Pulmonary artery endothelial cell (primary cell): ENCODE measurements at places on chromosomes 16 and 17. TPM values are rescaled to one million over a fixed set of nuclear protein-coding genes. Genes with fewer than 3 reads are reported as not detected.

- no peak for DNase-seq
These were observed 10.1 kb downstream of the LITAF start for GRCh38 chr16:11576427-11577289.

KRT28 gene
- not detected in 2 replicates for total RNA-seq

MYBBP1A gene
- total RNA-seq = 64.8 and 76.2 TPM in 2 replicates

- no peak for DNase-seq
These were observed 13.8 kb downstream of the CYBC1 start for GRCh38 chr17:82436601-82437324.

- no peak for DNase-seq
These were observed 1.8 kb upstream of the ZNRF1 start for GRCh38 chr16:74997042-74997491.

DNA sequence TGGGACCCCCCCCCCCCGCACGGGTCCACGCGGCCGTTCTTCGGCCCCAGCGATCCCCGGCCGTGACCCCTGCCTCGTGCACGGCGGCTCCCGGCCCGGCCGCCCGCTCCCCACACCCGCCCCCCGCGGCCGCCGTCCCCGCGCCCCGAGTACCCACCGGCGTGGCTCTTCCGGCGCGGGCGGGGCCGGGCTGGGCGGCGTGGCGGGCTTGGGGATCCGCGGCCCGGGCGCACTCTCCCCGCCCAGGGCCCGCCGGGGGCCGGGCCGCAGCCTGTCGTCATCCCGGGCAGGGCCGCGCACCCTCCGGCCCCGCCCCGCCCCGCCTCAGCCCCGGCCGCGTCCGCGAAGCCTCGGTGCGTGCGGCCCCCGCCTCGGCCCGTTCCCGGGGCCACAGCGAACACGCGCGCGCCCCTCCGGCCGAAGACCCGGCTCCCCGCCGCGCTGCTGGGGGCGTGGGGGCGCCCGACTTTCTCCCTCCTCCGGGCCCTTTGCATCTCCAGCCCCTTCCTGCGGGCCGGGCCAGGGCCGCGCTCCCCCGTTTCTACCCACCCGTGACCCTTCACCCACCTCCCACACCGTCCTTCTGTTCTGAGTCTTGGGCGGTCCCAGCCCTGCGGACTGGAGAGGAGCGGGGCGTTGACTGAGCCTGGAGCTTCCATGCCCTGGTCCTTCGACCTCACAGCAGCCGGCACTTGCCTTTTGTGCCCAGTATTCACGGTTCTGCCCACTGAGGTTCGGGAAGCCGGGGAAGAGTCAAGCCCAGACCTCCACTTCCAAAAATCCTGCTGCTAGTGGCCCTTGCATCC, 840 bp downstream of the MYO1C start:
- DNase-seq = no peak

SLC38A8 gene
- total RNA-seq = not detected in 2 replicates

SLC12A3 gene
- total RNA-seq = not detected in 2 replicates

CYB5D1 gene
- 9.8 and 13.2 TPM in 2 replicates for total RNA-seq

GRCh38 chr17:29726715-29727252, 104.1 kb upstream of the CORO6 start:
- peak; percentile 94 for DNase-seq

MT1F gene
- 0.59 and 2.4 TPM in 2 replicates for total RNA-seq

DNA sequence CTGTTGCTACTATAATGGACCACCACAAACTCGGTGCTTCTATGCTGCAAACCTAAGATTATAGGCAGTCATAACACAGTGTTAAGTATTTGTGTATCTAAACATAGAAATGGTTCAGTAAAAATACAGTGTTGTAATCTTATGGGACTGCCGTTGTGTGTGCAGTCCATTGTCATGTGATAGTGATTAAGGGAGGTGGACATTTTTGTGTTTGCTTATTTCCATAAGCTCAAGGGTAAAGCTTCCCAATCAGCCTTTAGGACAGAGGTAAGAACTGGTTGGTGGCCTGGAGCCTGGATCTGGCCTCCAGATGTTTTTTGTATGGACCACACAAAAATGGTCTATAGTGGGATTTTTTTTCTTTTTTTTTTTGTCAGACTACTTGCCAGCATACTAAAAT, 29.9 kb downstream of the WWOX start:
- DNase-seq = no peak

SDK2 gene
- under 0.01 and 0.04 TPM in 2 replicates for total RNA-seq

DNA sequence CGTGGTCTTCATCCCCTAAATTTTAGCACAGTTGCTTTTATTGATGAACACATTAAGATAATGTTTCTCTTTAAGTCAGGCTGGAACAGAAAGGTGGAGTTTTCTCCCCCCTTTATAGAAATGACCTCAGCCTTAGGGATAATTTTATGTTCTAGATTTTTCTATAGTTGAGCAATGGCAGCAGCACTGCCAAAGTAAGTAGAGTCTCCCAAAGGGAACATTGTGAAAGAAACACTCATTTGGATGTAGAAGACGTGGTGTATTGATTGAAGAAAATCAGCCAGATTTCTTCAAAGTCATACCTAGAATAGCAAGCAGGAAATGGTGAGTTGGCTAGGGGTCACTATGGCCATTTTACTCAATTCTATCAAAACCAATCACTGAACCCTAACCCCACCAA, 122.5 kb downstream of the DNAH9 start:
- no peak for DNase-seq

DNA sequence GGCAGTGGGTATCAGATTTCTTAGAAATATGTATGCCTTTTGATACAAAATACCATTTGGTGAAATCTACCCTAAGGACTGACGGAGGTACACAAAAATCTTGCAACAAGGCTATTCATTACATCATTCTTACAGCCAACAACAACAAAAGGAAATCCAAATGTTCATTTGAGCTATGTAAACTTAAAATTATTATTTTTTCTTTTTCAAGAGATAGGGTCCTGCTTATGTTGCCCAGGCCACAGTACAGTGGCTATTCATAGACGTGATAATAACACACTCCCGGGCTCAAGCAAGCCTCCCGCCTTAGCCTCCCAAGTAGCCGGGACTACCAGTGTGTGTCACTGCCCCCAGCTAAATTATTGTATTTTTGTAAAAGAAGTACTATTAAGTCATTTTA, 9.0 kb downstream of the SRR start:
- no peak for DNase-seq

DNA sequence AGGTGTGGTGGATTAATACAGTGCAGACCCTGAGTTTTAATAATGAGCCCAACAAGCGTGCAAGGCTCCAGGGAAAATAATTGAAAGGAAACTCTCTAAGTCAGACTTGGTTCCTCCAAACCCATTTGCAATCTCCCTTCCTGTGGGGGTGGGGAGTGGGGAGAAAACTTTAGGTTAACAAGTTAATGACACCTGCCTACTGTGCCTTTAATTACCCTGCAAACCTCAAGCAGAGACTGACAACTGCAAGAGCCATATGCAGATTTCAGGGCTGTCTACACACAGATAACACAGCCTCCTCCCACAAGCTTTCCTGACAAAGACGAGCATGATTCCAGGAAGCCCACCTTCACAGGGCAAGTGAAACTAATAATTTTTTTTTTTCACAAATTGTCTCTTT, 359.3 kb downstream of the HS3ST4 start:
- DNase-seq = no peak

KRTAP1-1 gene
- total RNA-seq = not detected in 2 replicates

- no peak for DNase-seq
These were observed 59.7 kb downstream of the MYH13 start for GRCh38 chr17:10313037-10313672.

DNA sequence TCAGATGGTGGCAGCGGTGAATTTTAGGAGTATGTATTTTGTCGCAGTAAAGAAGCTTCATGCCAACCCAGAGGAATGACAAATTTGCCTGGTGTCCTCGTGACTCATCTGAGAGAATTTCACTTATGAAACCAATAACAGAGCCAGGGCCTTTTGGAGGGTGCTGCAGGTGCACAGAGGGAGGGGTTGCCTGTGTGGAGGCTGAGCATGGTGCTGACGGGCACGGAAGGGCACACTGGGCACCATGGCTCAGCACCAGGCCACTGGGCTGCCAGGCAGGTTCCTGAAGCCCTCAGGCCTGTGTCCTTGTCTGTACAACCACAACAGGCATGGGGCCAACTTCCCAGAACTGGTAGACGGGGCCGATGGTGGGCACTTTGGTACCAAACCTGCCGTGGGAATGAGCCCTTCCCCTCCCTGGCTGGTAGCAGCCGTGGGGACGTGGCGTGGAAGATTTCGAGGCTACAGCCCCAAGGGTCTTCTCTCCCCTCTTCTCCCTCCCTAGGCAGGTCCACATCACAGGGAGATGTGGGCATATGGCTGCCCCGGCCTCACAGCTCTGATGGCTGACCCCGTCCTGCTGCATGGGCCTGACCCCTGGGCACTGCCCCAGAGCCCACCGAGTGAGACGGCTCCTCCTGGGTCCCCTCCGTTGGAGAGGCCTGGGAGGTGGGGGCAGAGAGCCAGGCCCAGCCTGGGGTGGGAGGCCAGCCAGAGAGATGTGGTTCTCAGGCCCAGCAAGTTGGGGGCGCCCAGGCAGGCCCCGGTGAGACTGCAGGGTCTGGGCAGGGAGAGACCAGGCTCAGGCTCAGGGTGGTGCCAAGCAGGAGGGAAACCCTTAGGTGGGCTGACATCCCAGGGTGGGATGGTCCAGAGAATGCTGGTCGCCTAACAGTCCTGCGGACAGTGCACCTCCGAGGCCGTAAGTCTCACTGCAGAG, 30.2 kb upstream of the ZNF469 start:
- DNase-seq = no peak

CLEC19A gene
- total RNA-seq = not detected in 2 replicates

- DNase-seq = peak; percentile 60
These were observed 691 bp upstream of the TMEM98 start for GRCh38 chr17:32927201-32927723.

- DNase-seq = no peak
These were observed 77.8 kb upstream of the NOL11 start for GRCh38 chr17:67639979-67640378.

- DNase-seq = no peak
These were observed 89.1 kb upstream of the GNAO1 start for GRCh38 chr16:56102183-56102686.
